A549 treated with ZK216348 at 1 μM for 4 hours (cell line): ENCODE measurements at places on chromosomes 13 and 19. TPM values are rescaled to one million over a fixed set of nuclear protein-coding genes. Genes with fewer than 3 reads are reported as not detected.

The ERICH4 gene
- not detected in 5 replicates for total RNA-seq

The HCST gene
- 0.55 to 0.89 TPM (median 0.63 TPM) in 3 of 5 replicates, not detected in the others for total RNA-seq

The ACTMAP gene
- 13.2 to 20.0 TPM (median 18.7 TPM) in 5 replicates for total RNA-seq

The PSG11 gene
- not detected in 5 replicates for total RNA-seq

The UBE2L5 gene
- not detected in 5 replicates for total RNA-seq

The P2RY11 gene
- total RNA-seq, result 3.1 to 12.6 TPM (median 7.5 TPM) in 5 replicates

The C19orf38 gene
- not detected in 5 replicates for total RNA-seq
